Head of caudate nucleus (tissue), 42 donors: ENCODE measurements at places on chromosomes 1 and 21.

GRCh38 chr1:36081926-36082485 lies 1.9 kb upstream of the TEKT2 start:
- DNase-seq, result no peak

- no peak for DNase-seq
Measured at GRCh38 chr1:43830802-43831201, 102.8 kb upstream of the ARTN start.

DNA sequence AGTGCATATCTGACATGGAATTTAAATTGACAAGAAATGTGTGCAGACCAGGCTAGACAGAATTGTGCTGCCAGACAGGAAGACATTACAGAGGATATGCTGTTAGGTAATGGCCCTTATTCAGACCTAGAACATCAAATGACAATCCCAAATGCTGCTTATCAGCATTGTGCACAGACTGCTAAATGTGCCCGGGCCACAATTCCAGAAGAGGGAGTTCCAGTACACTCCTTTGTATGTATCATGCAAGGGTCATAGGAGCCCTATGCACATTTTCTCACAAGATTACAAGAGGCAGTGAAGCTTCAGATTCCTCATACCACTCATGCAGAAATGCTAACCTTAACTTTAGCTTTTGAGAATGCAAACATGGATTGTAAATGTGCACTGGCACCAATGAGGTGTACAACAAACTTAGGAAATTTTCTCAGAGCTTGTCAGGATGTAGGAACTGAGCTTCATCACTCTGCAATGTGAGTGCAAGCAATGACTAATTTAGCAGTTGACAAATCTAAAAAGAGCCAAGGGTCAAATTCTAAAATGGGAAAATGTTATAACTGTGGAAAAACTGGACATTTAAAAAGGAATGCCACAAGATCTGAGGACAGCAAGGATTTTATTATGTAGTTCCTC lies 273.5 kb downstream of the COL11A1 start:
- no peak for DNase-seq

- DNase-seq, result no peak
Measured at GRCh38 chr21:28089599-28090441, 902.9 kb downstream of the LTN1 start.

DNA sequence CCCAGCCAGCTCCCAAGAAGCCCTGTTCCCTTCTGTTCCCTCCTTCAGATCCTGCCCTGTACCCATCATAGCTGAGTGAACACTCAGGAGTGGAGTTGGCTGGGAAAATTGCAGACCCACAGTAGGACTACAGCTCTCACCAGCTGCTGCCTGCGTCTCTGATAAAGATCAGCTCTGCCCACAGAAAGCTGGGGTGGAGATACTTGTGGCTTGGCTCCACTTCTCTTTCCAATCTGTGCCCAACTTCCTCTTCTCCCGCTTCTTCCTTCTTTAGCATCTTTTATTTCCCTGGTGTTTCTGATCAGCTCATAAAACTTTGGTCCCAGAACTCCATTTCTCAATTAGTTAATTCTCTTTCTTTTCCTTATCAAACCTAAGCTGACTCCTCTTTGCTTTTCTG lies 5.5 kb upstream of the CD1A start:
- no peak for DNase-seq

DNA sequence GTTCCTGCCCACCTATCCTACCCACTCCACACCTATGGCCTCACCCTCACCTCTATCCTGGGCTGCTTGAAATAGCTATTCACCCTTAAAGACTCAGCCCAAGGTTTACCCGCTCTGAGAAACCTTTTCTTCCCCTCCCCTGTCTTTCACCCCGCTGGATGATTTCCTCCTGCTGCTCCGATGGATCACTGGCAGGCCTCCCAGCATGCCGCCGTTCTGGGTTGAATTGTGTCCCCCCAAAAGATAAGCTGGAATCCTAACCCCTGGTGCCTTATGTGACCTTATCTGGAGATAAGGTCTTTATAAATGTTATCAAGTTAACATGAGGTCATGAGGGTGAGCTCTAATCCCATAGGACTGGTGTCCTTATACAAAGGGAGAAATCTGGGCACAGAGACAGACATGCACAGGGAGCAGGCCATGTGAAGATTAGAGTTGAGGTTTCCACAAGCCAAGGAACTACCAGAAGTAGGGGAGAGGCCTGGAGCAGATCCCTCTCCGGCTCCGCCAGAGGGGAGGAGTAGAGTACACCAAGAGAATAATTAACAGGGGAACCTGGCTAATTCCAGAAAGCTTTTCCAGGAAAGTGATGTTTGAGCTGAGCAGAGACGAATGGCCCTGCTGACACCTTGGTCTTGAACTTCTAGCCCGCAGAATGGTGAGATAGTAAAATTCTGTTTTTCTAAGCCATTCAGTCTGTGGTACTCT lies 110.0 kb upstream of the SERBP1 start:
- no peak for DNase-seq

GRCh38 chr1:110647254-110647891 lies 27.4 kb downstream of the KCNA3 start:
- DNase-seq, result no peak

GRCh38 chr21:43198376-43198775 lies 29.6 kb downstream of the CRYAA start:
- no peak for DNase-seq

GRCh38 chr21:38990424-38990794 lies 184.7 kb downstream of the ETS2 start:
- DNase-seq, result no peak

- DNase-seq, result peak; percentile 77
Measured at GRCh38 chr1:244218220-244218619, 167.1 kb downstream of the ZBTB18 start.

DNA sequence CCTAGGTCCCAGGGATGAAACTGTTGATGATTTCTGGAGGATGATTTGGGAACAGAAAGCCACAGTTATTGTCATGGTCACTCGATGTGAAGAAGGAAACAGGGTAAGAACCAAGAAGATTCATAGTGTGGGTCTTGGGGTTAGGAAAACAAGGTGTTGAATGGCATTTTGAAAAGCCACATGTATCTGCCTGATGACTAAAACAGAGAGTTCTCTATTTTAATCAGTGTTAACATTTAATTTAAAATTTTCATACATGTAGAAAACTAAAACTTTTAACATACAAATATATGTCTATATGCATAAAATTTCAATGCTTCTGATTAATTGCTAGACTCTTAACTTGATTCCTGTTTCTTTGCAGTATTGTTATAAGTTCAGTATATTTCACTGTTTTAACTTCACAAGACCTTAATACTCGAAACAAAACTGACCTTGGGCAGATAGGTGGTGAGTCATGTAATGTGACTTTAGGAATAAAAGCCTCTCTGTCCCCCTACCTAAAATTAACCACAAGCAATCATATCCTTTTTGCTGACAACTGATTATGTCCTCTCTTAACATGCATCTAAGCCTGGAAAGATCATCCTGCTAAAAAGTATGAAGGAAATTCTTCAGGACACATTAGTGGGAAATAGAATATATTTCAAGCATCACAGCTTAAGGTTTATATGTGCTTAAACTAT lies 95.6 kb downstream of the PTPRC start:
- no peak for DNase-seq

GRCh38 chr1:159091180-159091560 lies 14.6 kb upstream of the AIM2 start:
- DNase-seq, result no peak

DNA sequence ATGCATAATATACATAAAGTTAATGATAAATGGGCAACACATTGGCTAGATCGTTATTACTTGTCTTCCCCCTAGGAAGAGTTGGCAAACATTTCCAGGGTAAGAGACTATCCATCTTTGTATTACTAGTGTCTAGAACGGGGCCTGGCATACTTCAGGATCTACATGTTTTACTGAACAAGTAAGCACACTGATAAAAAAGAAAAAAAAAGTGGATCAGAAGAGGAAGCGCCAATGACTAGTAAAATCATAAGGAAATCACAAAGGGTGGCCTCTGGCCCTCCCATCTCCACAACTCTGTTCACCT lies 482 bp downstream of the TM2D1 start:
- DNase-seq, result no peak

- no peak for DNase-seq
Measured at GRCh38 chr1:15541231-15541792, 14.7 kb downstream of the DNAJC16 start.

DNA sequence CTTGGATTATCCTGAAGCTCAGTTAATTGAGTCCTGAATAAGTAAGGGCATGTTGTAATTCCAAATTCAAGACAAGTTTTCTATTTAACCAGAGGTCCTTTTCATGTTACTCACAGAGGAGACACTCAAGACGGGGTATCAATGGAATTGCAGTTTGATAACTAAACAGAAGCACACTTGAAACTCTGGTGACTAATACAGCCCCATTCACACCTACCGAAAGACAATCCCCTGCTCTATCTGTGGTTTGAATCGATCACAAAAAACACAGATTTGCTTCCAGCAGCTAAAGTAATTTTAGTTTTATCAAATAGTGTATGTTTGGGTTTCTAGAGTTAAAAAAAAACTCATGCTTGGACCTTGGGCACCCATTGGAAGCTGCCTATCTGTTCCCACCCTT lies 60.4 kb downstream of the TEX35 start:
- DNase-seq, result no peak

- no peak for DNase-seq
Measured at GRCh38 chr1:56844545-56845136, 10.0 kb upstream of the C8A start.

- DNase-seq, result no peak
Measured at GRCh38 chr1:26734501-26735058, 38.8 kb downstream of the ARID1A start.

DNA sequence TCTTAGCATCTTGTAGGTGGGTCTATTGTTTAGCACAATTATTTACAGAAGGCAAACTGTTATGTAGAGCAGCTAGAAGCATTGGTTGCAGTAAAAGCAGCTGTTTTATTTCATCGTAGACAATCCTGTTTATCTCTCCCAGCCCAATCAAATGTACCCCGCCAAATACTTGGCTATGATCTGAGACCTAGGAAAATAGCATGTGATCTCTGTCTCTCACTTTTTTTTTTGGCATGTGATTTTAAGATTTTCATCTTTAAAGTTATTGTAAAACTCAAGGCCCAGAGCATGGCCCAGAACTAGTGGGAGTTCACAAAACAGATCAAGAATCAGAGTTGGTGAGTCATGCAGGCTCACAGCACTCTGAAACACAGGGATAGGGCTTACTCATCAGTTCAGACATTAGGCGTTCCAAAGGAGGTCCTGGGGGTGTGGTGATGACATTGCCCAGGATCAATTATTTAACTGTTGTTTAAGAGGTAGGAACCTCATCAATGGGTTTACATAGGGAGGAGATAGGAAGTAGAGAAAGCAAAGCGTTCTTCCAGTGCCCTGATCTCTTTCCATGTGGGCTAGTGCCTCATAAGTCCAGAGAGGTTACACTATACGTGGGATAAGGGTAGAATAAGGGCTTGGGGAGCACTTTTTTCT lies 40.2 kb downstream of the TBX19 start:
- DNase-seq, result peak; percentile 66

DNA sequence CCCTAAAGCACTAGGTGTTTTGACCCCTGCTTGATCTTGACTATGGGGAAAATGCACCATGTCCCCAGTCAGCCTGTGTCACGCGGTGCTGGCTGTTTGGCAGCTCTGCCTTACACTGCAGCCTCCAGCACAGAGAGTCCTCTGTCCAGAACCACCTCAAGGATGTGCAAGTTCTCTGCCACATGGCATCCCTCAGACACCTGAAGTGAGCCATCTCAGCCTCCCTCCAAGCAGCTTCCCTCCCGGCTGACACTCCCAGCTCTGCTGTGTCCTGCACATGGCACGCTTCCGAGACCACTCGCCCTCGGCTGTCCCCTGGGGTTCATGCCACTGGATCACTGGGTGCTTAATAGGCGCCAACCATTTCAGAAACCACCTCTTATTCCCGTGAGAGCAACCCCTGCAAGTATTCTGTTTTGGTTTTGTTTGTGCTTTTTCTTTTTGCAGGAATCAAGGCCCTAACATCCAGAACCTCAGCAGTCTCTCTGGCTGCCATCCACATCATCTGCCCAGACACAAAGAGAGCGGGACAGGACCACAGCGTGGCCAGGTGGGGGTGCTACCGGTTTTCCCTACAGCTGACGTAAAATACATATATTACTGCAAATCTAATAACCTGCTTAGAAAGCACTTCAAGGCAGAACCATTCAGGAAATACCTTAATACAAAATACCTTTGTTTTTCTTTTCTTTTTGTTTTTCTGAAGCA lies 45.7 kb downstream of the CAPZB start:
- DNase-seq, result peak; percentile 63

DNA sequence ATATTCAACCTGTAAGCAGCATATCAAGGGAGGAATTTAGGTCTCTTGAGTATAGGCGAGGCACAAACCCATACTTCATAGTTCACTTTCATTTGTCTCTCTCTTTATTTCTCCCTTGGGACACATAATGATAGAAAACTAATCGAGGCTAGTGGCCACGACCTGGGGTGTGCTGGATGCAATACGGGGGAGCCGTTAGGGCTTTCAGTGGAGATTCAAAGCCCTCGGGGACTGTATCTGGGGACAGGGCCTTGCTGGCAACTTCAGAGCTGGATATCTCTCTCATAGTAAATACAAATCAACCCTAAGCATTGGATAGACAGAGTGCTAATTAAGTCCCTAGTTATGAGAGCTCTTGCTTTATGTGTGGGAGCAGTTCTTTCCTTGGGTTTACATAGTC lies 36.9 kb upstream of the SLC22A15 start:
- DNase-seq, result no peak

DNA sequence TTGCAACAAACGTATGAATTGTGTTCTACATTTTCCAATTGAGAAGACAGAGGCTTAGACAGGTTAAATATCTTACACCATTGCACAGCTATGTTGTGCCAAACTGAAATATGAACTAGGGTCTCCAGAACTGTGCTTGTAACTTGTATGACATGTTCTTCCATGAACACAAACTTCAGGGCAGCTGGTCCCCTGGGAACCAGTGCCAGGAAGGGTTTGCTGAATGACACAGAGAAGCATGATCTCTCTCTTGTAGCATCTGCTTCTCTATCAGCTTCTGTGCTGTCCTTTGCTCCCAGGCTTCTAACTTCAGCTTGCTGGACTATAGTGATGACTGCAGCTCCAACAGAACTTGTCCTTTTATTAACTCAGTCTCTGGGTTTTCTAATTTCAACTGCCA lies 385.5 kb downstream of the SIPA1L2 start:
- no peak for DNase-seq

- DNase-seq, result no peak
Measured at GRCh38 chr1:23600283-23600682, 41.0 kb upstream of the ID3 start.

DNA sequence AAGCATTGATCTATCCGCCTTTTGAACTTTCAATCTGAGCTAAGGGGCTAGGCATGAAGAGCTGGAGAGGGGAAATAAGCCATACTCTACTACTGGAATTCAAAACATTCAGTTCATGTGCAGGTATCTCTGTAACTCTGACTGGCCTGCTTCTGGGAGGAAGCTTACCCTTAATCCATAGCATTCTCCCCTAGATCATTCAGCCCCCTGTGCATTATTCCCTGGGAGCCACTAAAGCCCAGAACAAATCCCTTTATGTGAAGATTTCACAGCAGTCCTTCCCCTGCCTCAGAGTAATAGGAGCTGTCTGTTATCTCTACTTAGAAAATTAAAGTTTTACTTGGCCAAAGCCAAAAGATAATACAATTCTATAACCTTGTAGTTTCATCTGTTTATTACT lies 300.7 kb downstream of the SEC16B start:
- no peak for DNase-seq

DNA sequence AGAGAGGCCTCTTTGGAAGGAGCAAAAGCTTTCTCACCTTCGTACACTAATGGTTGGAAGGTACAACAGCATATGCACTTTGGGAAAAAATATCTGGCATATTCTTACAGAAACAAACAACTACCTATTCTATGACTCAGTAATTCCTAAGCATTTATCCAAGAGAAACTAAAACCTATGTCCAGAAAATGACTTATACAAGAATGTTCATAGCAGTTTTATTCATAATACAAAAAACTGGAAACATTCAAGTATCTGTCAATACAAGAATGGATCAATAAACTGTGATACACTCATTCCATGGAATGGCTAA lies 8.2 kb downstream of the NBPF1 start:
- DNase-seq, result no peak
